ENCODE measurements at places on chromosomes 6 and 20. TPM values are rescaled to one million over a fixed set of nuclear protein-coding genes. Genes with fewer than 3 reads are reported as not detected.

GRCh38 chr6:89022798-89023197, 57.8 kb upstream of the PNRC1 start:
- H3K27me3 ChIP-seq, result no peaks in the 10 kb centered on the region
- peak overlapping the region; percentile 74 for H3K27ac ChIP-seq
- DNase-seq, result no peak
- H3K36me3 ChIP-seq, result no peaks in the 10 kb centered on the region

GRCh38 chr20:50642288-50642803, 49.0 kb downstream of the RIPOR3 start:
- no peak for DNase-seq
- H3K4me1 ChIP-seq, result peaks cover 9% of the 10 kb centered on the region
- no peaks in the 10 kb centered on the region for H3K36me3 ChIP-seq
- no peak overlapping the region for H3K27ac ChIP-seq

The PNRC1 gene
- total RNA-seq, result 297 TPM

DNA sequence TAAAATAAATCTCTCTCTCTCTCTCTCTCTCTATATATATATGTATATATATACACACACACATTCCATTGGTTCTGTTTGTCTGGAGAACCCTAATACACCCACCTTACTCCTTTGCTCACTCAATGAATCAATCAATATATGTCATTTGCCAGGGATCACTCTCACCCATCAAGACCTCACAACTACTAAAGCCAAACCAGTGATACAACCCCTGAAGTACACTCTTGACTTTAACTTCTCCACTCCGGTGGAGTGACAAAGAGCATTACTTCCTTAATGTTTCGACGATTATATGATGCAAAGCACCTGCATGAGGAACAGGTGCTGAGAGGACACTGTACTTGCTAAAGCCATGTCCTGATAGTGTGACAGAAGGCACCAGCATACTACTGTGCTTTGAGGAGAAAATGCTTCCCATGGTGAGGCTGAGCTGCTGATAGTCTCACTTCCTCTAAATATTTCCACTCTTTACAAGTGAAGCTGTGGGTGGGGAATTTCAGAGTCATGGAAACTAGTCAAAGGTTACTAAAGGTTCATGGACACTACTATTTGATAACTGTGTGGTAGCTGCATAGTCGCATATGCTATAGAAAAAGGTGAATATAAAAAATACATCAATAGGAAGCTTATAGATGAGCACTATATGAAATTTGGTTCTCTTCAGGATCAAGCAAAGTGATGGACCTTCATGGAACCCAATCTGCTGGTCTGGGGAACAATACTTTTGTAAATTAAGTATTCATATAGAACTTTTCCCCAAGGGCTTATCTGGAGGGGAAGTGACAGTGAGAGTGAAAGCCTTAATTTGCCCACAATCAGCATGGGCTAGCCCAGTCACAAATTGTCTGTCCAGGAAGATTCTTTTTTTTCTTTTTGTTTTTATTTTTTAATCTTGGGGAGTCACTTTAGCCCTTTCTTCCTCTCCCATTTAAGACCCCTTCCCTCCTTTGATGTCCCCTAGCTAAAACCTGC, 141.9 kb upstream of the NEDD9 start:
- no peak overlapping the region for H3K27ac ChIP-seq
- H3K36me3 ChIP-seq, result no peaks in the 10 kb centered on the region
- peaks cover 12% of the 10 kb centered on the region for H3K4me1 ChIP-seq
- H3K27me3 ChIP-seq, result no peaks in the 10 kb centered on the region
- no peak overlapping the region for H3K4me3 ChIP-seq
- no peak for DNase-seq

DNA sequence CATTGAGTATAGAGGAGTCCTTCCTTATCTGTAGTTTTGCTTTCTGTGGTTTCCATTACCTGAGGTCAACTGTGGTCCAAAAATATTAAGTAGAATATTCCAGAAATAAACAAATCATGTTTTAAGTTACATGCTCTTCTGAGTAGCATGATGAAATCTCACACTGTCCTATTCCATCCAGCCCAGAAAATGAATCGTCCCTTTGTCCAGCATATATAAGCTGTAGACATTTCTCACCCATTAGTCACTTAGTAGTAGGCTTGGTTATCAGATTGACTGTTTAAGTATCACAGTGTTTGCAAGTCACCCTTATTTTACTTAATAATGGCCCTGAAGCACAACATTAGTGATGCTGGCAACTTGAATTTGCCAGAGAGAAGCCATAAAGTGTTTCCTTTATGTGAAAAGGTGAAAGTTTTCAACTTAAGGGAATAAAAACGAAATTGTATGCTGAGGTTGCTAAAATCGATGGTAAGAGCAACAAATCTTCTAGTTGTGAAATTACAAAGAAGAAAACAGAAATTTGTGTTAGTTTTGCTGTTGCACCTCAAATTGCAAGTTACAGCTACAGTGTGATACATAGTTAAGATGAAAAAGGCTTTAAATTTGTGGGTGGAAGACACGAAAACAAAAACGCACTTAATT, 198.6 kb upstream of the SIM1 start:
- H3K27ac ChIP-seq, result no peak overlapping the region
- H3K27me3 ChIP-seq, result no peaks in the 10 kb centered on the region

DNA sequence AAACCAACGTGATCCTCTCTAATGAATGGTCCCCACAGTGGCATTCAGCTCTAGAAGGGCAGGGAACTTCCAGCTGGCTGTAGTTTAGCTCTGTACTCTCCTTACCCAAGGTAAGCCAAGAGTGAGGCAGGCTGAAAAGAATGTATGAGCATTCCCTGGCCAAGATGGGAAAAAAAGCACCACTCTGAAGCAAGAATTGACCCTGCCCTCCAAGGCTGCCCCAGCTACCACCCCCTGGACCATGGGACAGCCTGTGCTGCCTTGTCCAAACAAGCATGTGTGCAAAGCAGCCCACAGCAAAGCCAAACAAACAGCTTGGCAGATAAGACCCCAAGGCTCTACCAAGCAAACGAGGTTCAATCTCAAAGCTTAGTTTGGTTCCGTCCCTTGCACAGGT, 73.9 kb downstream of the GFOD1 start:
- no peak for DNase-seq
- H3K27me3 ChIP-seq, result no peaks in the 10 kb centered on the region
- H3K36me3 ChIP-seq, result no peaks in the 10 kb centered on the region
- peaks cover 23% of the 10 kb centered on the region for H3K4me1 ChIP-seq

- H3K27me3 ChIP-seq, result no peaks in the 10 kb centered on the region
- no peaks in the 10 kb centered on the region for H3K4me1 ChIP-seq
- H3K36me3 ChIP-seq, result no peaks in the 10 kb centered on the region
- DNase-seq, result no peak
- H3K27ac ChIP-seq, result no peak overlapping the region
- H3K4me3 ChIP-seq, result no peak overlapping the region
Observed at GRCh38 chr20:6715401-6715941, 52.0 kb upstream of the BMP2 start.

DNA sequence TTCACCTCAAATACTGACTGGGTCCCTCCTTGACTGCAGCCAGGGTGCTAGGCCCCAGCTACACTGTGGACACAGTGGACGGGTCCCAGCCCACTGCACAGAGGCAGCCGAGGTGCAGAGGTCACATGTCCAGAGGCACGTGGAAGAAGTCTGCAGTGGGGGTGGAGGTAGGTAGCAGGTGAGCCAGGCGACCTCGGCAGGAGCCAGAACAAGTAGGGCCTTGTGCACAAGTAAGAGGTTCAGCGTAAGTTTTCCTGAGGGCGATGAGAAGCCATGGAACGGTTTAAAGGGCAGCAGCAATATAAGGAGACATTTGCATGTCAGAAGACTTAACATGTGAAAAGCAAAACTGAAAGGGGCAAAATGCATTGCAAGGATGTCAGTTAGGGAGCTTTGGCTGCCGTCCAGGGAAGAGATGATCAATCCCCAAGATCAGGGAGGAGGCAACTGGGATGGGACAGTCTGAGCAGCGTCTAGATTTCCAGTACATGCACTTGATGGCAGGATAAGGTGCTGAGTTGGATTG, 49.7 kb upstream of the SNX9 start:
- no peaks in the 10 kb centered on the region for H3K36me3 ChIP-seq
- H3K27me3 ChIP-seq, result no peaks in the 10 kb centered on the region
- H3K27ac ChIP-seq, result no peak overlapping the region
- peaks cover 14% of the 10 kb centered on the region for H3K4me1 ChIP-seq
- no peak for DNase-seq
- no peak overlapping the region for H3K4me3 ChIP-seq

The HNF4A gene
- 0.78 TPM for total RNA-seq

All from thoracic aorta (tissue), 2 donors.